Stimulated activated CD4-positive, alpha-beta T cell treated with anti-CD3 and anti-CD28 coated beads, Interleukin-12 subunit alpha, Interleukin-12 subunit beta, amount 100 ng/mL, for 24 hours (primary cell): ENCODE measurements at places on chromosomes 6 and 20.

GRCh38 chr6:32397252-32397920 lies 9.6 kb downstream of the BTNL2 start:
- DNase-seq = no peak

DNA sequence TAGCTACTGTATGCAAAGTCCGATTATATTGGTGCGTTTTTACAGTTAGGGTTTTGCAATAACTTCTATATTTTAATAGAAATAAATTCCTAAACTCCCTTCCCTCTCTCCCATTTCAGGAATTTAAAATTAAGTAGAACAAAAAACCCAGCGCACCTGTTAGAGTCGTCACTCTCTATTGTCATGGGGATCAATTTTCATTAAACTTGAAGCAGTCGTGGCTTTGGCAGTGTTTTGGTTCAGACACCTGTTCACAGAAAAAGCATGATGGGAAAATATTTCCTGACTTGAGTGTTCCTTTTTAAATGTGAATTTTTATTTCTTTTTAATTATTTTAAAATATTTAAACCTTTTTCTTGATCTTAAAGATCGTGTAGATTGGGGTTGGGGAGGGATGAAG lies 13.7 kb upstream of the PLCG1 start:
- no peak for DNase-seq

DNA sequence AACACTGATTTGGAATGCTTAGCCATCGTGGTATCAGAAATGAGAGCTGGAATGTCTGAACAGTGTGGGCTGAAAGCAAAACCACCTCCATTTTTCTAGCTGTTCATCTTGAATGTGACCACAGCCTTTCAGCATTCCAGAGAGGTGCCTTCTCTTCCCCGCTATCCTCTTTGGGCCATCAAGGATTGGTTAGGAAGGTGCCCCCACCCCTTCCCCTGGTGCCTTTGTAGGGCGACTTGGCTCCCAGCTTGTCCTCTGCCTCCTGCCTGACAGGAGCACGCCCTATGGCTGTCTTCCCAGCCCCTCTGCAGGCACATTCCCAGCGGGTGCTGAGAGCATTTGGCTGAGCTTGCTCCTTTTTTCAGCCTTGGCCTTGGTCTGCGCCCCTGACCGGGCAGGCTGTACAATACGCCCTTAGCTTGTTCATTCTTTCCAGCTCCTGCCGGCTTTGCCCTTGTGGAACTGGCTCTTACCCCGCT lies 97.5 kb downstream of the ARMC2 start:
- no peak for DNase-seq

- no peak for DNase-seq
Observed at GRCh38 chr20:33673114-33673409, 1.2 kb downstream of the NECAB3 start.

GRCh38 chr6:106419900-106420613 lies 59.5 kb downstream of the CRYBG1 start:
- no peak for DNase-seq

- DNase-seq = peak; percentile 97
Observed at GRCh38 chr6:26532699-26533531, 5.3 kb upstream of the HMGN4 start.

- no peak for DNase-seq
Observed at GRCh38 chr6:40510442-40510841, 76.7 kb downstream of the LRFN2 start.

DNA sequence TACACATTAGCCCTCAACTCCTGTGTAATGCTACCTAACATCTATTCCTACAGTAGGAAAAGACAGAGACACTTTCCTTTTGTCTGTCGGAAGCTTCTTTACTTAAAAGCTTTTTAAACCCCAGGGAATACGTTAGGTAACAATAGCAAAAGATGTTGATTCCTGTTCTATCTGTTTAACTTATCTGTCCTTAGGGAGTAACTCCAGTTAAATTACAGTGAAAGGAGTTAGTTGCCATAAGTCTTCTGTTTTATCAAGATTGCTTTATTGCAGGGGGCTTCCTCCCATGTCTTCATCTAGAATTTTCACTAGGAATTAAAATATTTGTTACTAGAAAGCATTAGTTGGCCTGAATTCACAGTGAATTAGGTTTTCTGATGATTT lies 26.2 kb downstream of the TOP1 start:
- no peak for DNase-seq

DNA sequence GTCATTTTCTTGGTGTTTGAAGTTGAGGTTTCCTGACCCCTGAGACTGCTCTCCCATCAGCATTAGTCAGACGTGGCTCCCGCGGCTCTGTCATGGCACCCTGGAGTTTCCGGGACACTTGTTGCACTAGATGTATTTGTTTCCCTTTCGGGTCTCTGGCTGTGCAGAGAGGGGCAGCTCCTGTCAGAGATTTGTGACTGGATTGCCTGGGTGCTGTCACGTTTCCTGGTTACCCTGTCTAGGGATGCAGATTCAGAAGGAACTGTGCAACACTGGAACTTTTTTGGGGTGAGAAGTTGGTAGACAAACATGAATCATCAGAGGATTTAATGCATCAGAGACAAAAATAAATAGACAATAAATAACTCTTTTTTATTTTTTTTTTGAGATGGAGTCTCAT lies 431.8 kb upstream of the MAN1A1 start:
- no peak for DNase-seq

- DNase-seq = no peak
Observed at GRCh38 chr6:38354905-38355304, 284.8 kb downstream of the BTBD9 start.

DNA sequence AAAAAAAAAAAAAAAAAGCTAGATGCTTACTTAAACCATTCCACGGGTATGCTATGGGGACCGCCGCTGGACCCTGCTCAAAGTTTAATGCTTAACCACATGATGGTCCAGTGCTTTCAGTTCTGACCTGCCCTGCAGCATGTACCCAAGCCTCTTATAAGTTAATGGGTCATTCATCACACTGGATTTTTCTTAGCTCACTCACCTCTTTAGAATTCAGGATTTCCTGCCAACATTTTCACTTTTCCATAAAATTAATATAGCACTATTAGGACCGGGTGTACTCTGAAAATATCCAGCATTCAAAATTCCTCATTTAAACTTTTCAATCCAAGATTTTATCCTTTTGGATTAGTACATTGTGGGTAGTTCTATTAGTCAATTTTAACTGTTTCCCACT lies 140.8 kb downstream of the ALDH8A1 start:
- no peak for DNase-seq

DNA sequence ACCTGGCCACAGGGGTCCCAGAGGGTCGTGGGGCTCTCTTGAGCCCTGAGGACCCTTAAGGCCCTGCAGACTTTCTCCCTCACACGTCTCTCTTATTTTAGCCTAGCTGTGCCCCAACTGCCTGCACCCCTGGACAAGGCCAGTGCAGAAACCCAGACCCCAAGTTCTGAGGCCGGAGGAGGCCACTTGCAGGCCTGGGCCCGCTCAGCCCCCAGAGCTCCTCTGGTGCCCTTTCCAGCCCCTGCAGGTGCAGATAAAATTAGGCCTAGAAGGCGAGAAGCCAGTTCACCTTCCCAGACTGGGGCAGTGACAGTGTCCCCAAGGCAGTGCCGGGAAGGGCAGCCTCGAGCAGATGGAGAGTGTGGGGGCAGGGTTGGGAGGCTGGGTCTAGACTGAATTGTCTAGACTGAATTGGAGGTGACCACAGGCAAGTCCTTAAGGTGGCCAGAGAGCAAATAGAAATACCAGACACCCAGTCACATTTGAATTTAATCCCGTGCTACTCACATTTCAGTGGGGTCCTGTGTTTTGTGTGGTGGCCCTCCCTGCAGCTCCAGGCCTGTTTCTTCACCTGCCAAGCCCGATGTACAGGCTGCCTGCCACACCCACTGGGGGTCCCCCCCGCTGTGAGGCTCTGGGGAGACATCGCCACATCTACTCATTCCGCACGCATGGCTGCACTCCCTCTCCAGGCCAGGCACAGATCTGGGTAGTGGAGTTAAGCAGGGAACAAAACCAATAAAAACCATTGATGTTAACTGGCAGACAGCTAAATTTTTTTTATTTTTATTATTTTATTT lies 8.6 kb upstream of the IP6K3 start:
- no peak for DNase-seq

GRCh38 chr6:9484686-9485085 lies 930.2 kb downstream of the TFAP2A start:
- no peak for DNase-seq

DNA sequence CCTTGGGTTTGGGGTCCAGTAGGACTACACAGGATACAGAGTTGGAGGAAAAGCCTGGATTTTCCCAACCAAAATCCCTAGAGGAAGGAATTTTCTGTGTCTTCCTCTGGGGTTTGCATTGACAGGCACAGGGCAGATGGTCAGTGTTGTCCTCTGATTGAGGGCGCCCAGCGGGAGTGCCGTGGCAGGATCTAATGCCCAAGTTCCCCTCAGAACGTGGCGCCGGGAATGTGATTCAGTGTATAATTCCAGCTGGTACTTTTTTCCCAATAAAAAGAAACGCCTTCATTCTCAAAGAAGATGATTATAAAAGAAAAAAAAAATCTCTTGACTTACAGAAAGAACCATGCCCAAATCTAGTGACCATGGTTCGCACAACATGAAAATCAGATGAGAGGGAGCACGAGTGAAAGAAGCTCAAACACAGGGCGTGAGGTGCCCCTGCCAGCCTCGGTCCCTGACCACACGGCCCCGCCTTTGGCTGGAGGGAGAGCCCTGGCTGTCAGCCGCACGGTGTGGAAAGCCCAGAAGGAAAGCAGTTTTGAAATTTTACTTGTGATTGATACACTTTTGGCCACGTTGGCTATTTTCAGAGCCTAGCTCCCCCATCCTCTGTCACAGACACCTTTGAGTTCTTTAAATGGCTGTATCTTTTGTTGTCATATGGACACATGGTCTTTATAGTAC lies 31.6 kb downstream of the VEGFA start:
- DNase-seq = no peak
